T-helper 2 cell (primary cell): ENCODE measurements at places on chromosomes 5 and 9.
A peak's percentile ranks its signal among the peaks of the same experiment; 100 is the strongest.

- DNase-seq, result no peak
These were observed 82.7 kb upstream of the CLINT1 start for GRCh38 chr5:157941616-157942015.

GRCh38 chr9:114050646-114051045 is 27.5 kb downstream of the AMBP start:
- DNase-seq, result no peak

DNA sequence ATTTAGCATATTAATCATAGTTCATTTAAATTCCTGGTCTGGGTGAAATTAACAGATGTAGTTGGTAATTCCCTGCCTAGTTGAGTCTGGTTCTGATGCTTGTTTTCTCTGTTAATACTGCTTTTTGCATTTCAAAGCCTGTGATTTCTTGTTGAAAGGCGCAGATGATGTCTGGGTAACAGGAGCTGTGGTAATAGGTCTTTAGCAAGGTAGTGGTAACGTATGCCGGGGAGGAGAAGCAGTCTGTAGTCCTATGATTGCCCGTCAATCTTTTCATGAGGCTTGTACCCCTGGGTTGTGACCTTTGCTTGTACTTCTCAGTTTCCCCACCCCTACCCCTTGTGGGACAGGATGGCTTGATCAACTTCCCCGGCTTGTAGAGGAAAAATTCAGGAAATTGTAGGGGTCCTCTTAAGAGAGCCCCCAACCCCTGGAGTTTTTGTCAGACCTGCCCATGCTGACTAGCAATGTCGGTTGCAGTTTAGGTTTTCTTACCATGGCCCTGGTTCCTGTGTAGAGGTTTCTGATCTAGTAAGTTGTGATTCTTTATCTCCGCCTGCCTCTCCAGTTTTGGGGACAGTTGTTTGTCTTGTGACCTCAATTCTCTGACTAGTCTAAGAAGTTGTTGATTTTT is 55.4 kb downstream of the SPIN1 start:
- DNase-seq, result no peak

DNA sequence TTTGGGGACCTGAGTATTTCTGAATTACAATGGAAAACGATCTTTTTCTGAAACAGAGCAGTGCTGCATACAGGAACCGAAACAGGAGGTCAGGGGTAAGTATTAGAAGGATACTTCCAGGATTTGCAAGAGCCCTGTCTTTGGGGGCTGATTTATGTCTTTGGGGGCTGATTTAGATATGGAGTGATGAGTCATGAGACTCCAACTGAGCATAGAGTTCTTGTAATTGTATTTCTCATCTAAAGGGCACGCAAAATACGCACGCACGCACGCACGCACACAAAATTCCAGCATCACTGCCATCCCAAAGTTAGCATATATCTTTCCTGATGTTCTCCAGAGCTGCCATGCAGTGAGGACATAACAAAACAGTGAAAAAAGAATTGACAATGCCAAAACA is 414.8 kb upstream of the CCNH start:
- no peak for DNase-seq

DNA sequence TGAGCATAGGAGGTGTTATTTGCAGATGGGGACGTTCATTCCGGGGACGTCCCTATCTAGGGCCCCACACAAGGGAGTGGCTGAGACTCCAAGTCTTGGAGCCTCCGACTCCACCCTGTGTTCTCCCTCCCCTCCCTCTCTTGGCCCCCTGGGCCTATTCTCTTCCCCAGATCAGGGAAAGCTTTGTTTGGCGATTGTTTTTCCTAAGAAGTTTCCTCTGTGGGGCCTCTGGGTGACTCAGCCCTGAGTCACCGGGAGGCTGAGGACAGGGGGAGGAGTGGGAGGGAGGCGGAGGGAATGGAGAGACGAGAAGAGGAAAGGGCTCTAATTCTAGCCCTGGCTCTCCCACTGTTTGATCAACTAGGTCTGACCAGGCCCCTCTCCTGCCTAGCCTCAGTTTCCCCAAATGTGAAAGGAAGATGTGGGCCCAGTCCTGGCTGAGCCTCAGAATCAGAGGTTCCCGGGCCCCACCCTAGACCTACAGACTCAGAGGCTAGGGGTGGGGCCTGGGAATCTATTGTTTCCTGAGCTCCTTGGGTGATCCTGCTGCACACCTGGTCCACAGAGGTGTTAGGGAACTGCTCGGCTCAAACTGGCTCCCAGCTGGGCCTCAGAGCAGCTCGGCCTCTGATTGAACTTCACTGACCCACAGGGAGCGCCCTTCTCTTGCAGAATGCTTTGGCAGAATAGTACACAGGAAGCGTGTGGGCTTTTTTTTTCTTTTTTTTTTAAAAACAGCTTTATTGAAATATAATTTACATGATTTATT is 19.2 kb downstream of the GSN start:
- DNase-seq, result no peak

DNA sequence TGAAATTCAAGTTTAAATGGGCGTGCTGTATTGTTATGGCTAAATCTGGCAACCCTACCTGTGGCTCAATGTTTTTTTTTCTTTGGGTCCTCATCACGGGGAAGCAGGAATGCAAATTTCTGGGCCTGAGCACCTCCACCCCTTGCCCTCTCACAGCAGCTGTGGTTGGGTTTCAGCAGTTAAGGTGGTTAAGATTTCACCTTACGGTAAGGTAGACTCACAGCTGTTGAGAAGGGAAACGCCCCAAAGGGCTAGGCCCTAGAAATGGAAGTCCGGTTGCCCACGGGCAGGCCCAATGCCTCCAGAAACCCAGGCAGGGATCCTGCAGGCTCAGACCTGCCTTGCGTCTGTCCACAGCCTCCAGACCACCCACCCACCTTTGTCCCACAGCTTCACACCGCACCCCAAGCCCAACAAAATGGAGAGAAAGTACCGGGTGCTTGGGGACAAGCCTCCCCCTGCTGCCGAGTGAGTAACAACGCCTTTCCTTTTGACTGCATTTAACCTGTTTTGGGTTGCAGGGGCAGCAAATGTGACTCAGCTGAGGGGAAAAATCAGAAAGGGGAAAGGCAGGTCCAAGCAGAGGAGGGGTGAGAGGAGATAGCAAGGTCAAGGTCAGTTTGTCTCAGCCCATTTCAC is 48.1 kb upstream of the TDRD7 start:
- no peak for DNase-seq

DNA sequence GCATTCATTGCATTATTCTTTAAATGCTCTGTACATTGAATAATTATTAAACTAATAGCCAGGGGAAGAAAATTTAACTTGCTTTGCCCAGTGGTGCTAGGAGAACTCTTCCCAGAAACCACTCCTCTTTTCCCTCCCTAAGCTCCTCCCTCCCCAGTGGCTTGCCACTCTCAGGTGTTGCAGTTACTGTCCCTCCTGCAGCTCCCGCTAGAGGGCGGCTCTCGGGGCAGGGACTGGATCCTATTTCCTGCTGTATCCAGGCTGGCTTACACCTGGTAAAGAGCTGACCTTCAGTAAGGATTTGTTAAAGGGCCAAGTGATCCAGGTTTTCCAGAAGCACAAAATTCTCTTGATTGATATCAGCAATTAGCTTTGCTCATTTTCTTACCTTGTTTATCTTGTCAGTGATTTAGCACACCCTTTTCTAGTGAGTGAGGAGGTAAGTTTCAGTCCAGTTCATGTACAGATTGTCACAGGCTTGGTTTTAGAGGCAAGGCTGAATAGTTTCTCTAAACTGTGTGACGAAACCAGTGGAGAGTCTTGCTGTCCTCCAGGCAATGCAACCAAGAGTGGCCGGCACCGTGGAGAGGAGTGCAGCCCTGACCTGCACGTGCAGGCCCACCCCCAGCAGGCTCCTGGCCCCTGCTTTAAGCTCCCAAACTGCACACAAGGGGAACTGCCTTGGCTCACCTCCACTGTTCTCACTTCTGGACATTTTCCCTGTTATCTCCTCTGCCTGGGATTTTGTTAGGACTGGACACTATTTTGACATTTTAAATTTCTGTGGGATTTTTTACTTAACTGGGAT is 423.8 kb downstream of the SPOCK1 start:
- no peak for DNase-seq

- no peak for DNase-seq
These were observed 34.1 kb downstream of the SIL1 start for GRCh38 chr5:139164020-139164419.

DNA sequence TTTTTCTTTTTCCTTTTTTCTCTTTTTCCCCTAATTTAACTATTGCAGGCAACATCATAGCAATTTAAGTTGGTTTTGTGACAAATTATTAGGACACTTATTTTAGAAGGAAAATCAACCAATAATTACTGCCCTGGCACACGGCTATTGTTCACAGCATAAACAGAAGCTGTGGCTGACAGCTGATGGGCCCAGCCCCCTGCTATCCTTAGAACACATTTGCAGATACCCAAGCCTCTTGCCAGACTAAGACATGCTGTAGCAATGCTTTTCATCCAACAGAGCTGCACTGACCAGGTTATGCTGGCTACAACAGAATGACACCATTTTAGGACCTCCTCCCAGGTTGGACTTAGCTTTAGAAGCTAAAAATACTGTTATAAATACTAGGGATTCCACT is 852.7 kb upstream of the DMAC1 start:
- DNase-seq, result no peak

- DNase-seq, result no peak
These were observed 133.4 kb upstream of the CDH9 start for GRCh38 chr5:27171761-27172261.

- DNase-seq, result no peak
These were observed 83.1 kb downstream of the FGF1 start for GRCh38 chr5:142602720-142603245.

GRCh38 chr5:114174837-114175236 is 187.0 kb upstream of the KCNN2 start:
- DNase-seq, result no peak

- no peak for DNase-seq
These were observed 91.1 kb downstream of the ZNF608 start for GRCh38 chr5:124655251-124655917.

- DNase-seq, result no peak
These were observed 2.1 kb downstream of the RIGI start for GRCh38 chr9:32523910-32524309.

- DNase-seq, result no peak
These were observed 1.4 kb upstream of the PHF24 start for GRCh38 chr9:34956648-34957047.

GRCh38 chr9:13570068-13570974 is 290.8 kb upstream of the MPDZ start:
- no peak for DNase-seq

DNA sequence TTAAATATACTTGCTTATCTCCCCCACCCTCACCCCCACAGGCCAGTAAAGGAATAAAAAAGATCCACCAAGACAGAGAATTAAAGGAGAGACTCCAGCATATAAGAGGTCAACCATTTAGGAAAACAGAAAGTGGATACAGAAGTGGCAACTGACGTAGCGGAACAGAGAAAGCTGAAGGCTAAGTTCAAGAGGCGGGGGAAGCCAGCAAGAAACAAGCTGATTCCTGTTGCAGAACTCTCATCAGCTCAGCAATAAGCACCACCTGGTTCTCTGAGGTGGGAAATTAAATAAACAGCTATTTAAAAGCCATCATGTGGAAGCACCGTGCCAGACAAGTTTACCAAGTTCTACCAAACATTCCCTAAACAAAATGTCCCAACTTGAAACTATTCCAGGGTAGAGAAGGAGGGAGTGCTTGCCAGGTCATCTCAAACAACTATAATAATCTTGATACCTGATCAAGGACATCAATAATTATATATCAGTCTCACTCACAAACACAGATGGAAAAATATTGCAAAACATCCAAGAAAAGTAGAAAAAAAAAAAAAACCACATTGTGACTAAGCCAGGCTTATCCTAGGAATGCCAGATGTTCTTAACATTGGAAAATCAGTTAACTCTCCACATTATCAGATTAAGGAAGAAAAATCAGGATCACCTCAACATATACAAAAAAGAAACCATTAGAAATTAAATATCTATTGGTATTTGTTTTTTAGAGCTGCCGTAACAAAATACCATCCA is 7.3 kb upstream of the ARL15 start:
- DNase-seq, result no peak

DNA sequence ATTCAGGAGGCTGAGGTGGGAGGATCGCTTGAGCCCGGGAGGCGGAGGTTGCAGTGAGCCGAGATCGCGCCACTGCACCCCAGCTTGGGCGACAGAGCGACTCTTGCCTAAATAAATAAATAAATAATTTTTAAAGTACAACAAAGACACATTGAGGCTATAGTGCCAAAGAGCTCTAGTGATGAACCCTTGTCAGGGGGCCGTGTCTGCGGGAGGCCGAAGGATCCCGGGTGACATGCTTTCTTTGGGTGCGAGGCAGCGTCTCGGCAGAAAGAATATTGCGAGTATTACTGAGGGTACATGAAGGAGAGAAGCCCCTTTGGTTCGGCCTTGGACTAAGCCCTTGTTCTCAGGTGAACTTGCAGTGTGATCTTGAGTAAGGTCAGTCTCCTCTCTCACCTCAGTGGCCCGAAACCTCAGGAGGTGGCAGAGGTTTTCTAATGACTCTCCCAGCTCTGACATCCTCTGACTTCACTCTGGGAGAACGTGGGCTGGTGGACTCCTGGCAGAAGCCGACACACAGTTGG is 397 bp upstream of the RECK start:
- no peak for DNase-seq

- DNase-seq, result no peak
These were observed 92.2 kb upstream of the ADAMTS19 start for GRCh38 chr5:129367883-129368282.

DNA sequence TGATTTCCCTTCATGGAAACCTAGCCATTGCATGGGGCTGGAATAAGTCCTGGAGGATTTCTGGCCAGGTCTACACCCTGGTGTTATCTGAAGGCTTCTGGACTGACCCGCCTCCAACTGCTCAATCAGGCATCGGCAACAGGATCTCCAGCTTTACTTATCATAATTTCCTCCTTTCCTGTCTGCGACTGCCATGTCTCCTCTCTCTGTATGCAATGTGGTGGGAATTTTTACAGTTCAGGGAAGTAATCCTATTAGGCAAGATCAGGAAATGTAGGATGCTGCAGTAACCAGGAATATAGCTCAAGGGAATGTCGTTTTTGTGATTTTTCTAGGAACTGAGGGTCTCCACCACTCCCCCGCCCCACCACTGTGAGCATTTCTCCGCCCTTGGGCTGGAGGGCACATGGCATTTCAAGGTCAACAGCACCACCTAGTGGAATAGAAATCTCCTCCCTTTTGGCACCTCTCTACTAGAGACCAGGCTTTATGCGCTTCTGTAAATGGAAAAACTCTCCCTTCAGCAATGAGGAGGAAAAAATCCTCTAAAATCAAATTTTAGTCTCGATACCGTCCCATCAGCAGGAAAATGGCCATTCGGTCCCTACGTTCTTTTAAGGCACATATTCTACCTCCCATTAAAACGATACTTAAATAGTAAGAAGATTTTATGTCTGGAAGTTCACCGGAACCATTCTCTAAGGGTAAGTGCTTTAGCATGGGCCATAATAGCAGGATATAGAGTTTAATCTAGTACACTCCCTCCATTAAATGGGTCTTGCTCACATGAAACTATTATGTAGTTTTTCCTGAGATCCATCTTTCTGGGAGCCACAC is 93.0 kb downstream of the YTHDC2 start:
- peak; percentile 55 for DNase-seq

GRCh38 chr5:12777342-12777741 is 873.1 kb upstream of the CTNND2 start:
- DNase-seq, result no peak
